Activated T-cell treated with anti-CD3 and anti-CD28 coated beads, Interleukin-2, amount 50 U/mL, for 72 hours (primary cell): ENCODE measurements at places on chromosomes 5 and 9.

DNA sequence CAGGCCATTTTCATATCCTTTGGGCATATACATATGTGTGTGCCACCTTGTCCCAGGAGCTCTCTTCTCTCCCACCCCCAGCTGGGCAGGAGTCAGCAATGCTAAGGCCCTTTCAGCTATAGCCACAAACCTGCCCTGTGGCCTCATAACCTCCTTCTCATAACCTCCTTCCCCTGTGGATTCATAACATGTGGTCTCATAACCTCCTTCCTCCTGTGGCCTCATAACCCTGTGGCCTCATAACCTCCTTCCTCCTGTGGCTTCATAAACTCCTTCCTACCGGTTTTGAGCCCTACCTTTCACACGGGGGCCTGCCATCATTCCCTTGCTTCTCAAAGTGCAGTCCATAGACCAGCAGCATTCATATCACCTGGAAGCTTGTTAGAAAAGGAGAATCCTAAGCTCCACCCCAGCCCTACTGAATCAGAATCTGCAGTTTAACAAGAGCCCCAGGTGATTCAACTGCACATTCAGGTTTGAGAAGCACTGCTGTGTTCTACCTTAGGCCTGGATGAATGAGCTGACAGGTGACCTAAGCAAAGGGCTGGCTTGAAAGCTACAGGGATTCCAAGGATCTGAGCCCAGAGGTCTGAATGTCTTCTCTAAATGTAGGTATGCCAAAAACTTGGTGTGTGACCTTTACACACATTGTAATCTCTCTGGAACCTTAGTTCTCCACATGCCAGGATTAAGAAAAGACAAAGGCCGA, 41.9 kb upstream of the PLPP6 start:
- DNase-seq: peak; percentile 37

- no peak for DNase-seq
Measured at GRCh38 chr9:110447476-110447875, 109.8 kb upstream of the TXNDC8 start.

DNA sequence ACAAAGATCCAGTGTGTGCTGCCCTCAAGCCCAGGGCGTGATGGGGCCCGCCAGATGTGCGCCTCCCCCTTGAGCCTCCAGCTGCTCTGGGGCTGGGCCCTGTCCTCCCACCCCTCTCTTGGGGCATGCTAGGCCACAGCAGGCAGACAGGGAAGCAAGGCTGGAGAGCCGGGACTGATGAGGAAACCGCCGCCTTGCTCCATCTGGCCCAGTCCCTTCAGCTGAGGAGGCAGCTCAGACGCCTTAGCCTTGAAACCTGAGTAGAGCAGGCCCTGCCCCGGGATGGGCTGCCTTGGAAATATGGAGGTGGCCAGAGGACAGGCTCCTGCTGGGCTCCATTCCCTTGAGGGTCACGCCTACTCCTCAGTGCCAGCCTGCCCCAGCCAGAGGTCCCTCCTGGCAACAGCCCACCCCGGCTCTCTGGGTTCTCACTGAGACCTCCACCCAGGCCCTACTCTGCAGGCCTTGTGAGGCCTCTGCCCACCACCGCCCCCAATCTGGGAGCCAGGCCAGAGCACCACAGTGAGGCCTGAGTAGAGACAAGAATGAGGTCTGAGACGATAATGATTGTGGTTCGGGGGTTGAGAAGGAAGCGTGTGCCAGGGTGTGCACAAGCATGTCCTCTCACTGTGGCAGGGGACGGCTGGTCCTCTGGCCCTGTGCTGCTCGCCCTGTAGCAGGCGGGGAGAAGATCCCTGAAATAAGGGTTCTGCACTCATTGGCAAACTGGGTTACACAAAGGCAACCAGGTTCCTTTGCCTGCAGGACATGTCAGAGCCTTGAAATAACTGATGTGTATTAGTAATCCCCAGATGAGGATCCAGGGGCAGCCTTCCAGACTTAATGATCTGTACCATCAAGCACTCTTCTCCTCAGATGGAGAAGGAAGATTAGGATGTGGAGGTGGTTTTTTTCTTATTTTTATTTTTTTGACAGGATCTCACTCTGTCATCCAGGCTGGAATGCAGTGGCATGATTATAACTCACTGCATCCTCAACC, 30.9 kb downstream of the CXXC5 start:
- DNase-seq: no peak

- no peak for DNase-seq
Measured at GRCh38 chr5:26024774-26025173, 1013.6 kb downstream of the CDH9 start.

DNA sequence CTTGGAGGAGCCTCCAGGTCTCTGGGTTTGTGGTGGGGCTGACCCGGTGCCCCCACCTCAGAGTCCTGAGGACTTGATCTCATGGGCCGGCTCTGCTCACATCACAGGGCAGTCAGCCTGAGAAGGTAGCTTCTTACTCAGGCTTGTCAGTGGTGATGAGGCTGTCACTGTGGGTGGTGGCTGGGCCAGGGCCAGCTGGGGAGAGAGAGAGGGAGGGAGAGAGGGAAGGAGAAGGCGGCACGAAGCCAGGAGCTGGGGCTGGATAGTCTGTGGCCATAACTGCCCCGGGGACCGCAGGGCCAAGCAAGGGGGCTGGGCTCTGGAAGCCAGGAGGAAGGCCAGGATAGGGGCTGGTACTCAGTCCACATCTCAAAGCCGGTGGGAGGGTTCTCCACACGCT, 6.5 kb downstream of the NTNG2 start:
- DNase-seq: no peak

- DNase-seq: no peak
Measured at GRCh38 chr5:139872851-139873794, 77.5 kb downstream of the PSD2 start.

- DNase-seq: peak; percentile 67
Measured at GRCh38 chr5:132466433-132467286, 23.9 kb downstream of the IRF1 start.

DNA sequence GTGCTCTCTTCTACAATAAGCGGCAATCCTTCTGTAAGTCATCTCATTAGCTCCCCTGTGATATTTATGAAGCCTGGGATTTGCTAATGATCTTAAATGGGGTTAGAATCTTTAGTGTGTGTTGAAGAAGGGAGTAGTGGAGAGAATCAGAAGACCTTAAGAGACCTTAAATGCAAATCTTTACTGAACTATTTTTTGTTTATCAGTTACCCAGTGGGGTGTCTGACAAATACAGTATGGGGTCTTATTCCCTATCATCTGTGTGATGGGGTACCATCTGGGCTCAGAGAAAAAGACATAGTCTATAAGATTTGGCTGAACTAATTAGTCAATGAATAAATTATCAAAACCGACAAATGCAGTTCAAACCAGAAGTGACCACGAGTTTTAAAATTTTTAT, 378.4 kb upstream of the SGCD start:
- no peak for DNase-seq

DNA sequence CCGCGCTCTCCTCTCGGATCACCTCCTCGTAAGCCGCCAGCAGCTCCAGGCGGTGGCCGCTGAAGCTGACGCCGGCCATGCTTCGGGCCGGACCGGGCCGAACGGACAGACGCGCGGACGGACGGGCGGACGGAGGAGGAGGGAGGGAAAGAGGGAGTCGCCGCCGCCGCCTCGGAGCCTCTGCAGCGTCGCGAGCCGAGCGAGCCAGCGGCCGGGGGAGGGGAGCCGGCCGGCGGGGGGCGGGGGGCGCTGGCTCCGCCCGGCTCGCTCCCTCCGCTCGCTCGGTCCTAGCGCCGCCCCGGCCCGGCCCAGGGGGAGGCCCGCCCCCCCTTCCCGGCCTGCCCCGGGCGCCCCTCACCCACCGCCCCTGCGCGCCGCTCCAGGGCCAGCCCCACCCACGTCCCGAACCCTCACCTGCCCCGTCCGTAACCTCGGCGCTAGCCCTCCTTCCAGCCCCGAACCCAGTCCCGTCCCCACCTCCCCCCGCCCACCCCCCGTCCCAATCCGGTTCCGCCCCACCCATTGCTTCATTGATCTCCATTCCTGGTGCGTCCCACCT, at the start of gene DBN1:
TSS of gene DBN1 (minus strand) at position 192 of the 559 bp plus-strand sequence. CDS start at position 79, 113 bp downstream.
- DNase-seq: peak; percentile 53

GRCh38 chr9:69600314-69601047, 71.7 kb downstream of the APBA1 start:
- no peak for DNase-seq

DNA sequence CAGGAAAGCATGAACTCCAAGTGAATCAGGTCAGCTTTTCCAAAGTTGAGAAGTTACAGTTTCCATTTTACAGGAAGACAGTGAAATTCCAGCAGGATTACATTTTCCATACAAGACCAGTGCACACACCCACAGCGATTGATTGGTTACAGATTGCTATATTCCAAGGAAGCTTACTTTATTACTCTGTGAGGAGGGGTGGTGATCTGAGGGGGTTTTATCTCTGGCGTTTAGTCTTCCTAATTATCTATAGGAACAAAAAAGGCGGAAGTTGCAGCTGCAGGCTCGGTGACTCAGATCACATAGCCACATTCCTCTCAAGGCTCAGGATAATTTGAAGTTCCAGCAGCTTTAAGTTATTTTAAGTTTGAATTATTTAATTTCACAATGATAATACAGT, 450.4 kb upstream of the NMUR2 start:
- DNase-seq: no peak
